Activated B cell treated with CpG ODN at 0.5 μM for 24 hours (primary cell): ENCODE measurements at places on chromosomes 16 and 17.

DNA sequence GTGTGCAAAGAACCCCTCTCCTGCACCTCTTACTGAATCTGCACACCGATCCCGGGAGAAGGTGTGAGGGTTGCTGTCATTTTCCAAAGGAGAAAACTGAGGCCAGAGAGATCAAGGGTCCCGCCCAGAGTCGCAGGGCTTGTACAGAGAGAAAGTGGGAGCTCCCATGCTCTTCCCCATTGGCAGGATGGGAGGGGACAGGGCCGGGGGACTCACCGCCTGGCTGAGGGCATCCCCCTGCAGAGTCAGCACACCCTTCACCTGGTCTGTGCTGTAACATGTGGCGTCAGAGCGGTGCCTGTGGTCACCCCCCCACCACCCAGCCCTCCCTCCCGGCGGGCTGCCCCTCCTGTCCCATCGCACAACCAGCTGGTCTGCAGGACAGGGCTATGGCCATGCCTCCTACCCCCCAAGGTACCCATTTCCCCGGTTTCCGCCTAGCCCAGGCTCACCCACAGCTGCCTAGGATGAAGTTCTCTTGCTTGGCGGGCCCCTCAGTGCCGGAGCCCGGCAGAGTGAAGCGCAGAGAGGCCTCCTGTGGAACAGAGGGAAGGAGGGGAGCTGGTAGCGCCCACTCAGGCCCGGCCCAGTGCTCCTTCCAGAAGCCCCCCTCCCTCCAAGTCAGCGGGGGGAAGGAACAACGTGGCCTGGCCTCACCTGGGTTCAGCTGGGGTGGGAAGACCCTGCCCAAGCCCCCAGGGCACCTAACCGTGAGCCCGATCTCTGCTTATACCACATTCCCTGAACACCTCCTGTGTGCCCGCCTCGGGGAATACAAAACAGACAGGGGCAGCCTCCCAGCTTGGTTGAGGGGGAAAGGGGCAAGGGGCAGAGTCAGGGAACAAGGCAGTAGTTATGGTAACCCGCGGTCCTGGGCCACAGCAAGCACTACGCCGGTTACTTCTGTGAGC, 1.1 kb downstream of the ROGDI start:
- no peak for DNase-seq

DNA sequence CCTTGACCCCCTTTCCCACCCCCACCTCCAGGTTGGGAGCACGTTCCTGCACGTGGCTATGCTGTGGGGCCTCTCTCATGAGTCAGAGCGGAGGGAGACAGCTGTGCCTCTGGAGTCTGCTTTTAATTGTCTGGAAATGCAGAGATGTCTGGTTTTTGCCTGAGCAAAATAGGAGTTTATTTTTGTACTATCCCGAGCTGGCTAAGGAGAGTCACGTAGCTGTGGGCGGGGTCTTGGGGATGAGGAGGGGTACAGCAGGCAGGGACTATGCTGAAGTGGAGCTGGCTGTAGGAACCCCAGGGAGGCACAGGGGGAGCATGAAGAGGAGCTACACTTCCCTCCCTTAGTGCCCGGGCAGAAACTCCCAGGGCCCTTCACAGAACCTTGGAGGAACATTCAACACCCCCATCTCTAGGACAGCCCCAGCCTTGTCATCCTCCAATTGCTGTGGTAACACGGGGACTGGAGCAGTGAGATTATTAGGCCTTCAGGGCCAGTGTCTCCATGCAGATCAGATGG, 44.7 kb upstream of the LGALS9 start:
- no peak for DNase-seq

GRCh38 chr16:89422905-89423630, 67.3 kb downstream of the ANKRD11 start:
- no peak for DNase-seq

DNA sequence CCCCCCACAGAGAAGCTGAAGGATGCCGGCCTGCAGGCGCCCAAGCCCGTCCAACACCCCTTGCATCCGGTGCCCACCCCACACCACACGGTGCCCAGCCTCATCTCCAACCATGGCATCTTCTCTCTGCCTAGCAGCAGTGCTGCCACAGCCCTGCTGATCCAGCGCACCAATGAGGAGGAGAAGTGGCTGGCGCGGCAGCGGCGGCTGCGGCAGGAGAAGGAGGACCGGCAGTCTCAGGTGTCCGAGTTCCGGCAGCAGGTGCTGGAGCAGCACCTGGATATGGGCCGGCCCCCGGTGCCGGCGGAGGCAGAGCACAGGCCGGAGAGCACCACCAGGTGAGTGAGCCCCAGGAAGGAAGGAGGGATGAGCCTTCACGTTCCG, 31.5 kb downstream of the GINS2 start:
- no peak for DNase-seq

DNA sequence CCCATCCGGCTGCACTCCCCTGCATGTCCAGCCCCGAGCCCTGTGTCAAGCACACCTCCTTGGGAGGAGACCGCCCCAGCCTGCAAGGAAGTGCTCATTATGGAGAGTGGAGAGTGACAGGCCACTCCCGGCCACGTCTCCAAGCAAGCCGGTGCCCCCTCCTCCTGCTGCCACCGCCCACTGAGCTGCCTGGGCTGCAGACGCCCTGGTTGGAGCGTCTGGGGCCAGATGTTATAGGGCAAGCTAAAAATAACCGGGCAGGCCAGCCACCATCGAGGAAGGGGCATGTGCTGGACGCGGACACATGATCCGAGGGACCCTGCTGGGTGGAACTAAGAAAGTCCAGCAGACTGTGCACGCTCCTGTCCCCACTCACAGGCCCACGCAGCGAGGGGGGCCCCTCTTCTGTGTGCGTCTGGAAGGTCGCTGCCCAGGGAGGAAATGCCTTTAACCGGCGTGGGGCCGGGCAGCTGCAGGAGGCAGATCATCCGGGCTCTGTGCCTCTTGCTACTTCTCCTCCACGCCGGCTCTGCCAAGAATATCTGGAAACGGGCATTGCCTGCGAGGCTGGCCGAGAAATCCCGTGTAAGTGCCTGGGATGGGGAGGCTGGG, at the start of gene WFDC1:
WFDC1 (plus strand) TSS at position 348 of the 612 bp plus-strand sequence; CDS start at position 442, 94 bp downstream.
- DNase-seq: no peak
